ENCODE measurements at places on chromosomes 13 and 19.

GRCh38 chr13:102870677-102871415 is 25.0 kb downstream of the ERCC5 start:
- peak; percentile 41 for DNase-seq

GRCh38 chr19:17832443-17833208 is 11.3 kb upstream of the INSL3 start:
- DNase-seq: no peak

- DNase-seq: no peak
Measured at GRCh38 chr19:47626238-47626637, 17.3 kb downstream of the BICRA start.

- no peak for DNase-seq
Measured at GRCh38 chr19:2557093-2557440, 81.1 kb downstream of the GADD45B start.

DNA sequence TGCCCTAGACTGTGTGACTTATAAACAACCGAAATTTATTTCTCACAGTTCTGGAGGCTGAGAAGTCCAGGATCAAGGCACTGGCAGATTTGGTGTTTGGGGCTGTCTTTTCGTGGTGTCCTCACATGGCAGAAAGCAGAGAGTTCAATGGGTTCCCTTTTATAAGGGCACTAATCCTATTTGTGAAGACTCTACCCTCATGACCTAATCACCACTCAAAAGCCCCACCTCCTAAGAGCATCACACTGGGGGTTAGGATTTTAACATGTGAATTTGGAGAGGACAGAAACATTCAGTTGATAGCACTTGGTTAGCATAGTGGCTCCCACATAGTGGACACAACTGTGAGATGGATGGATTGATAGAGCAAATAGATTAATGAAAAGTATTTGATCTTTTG is 21.5 kb upstream of the GPR18 start:
- DNase-seq: no peak

DNA sequence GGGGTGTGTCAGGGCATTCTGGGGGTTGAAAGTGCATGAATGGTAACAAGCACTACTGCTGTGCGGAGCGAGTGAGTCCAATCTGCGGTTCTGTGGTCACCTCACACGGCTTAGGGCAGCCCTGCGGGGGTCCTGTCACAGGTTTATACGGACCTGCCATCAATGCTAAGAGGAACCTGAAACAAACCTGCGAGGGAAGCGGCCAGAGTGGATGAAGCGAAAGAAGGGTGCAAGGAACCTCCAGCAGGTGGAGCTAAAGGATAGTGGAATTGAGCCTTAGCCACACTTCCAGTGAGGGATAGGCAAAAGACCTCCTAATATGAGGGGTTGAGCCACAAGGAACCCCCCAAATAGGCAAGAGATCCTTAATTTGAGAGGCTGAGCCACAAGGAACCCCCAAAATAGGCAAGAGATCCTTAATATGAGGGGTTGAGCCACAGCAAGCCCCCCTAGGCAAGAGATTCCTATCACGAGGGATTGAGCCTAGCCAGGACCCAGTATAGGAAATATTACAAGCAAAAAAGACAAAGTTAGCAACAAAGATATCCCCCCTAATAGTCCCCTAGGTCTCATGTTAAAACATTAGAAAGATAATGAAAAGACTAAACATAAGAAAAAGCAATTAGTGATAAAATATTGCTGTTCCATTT is 6.3 kb upstream of the ZNF69 start:
- peak; percentile 61 for DNase-seq

DNA sequence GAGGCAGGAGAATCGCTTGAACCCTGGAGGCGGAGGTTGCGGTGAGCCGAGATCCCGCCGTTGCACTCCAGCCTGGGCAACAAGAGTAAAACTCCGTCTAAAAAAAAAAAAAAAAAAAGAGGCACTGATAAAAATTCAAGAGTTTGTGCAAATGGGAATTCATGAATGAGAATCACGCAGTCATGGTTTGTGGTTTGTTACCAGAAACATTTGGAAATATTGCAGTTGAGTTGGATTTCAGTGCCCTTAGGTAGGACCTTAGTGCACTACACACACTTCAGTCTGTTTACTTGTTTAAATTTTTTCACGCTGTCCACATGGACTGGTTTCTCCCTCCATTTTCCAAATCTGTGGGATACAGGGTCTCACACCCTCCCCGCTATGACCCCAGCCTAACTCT is 28.4 kb downstream of the ZNF844 start:
- DNase-seq: no peak
